Activated CD4-positive, alpha-beta T cell treated with anti-CD3 and anti-CD28 coated beads for 4 hours (primary cell): ENCODE measurements at places on chromosomes 13 and 19.

DNA sequence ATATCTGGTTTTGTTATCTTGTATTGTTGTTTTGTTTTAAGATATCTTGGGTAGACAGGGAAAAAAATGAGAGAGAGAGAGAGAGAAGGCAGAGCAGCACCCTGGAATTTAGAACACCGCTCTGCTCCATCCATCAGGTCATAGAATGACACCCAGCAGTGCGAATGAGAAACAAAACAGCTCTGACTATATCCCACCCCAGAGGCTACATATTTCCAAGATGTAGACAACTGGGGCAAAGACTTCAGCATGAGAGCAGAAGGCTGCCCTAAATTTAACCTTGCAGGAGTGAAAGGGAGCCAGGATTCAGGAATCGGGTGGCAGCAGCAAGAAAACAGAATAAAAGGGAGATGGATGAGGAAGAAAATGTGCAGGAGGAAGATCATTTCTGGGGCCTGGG lies 46.5 kb downstream of the TNFSF13B start:
- no peak for DNase-seq

DNA sequence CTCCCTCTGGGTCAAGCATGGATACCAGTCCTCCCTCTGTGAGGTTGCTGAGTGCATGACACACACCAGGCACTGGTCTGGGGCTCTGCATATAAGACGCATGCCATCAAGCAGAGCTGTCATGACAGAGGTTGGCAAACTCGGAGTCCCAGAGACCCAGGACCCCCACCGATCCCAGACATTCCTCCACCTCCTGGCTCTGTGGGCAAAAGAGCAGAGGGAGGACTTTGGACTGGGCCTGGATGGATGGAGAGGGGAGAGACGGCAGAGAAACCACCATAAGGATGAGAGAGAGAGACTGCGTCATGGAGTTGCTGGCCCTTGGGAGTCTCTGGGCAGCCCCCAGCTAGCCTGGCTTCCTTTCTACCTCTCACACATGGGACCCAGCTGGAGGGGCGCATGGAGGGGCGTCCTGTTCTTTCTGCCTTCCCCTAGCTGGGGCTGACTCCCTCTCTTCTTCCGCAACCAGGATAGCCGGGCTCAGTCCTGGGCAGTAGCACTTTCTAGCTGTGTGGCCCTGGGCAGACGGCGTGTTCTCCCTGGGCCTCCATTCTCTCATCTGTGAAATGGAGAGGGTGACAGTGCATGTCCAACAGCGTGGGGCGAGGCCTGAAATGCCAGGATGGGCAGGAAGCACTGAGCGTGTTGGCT lies 1.6 kb downstream of the HPN start:
- no peak for DNase-seq

GRCh38 chr19:30224689-30225606 lies 147.2 kb upstream of the ZNF536 start:
- no peak for DNase-seq

DNA sequence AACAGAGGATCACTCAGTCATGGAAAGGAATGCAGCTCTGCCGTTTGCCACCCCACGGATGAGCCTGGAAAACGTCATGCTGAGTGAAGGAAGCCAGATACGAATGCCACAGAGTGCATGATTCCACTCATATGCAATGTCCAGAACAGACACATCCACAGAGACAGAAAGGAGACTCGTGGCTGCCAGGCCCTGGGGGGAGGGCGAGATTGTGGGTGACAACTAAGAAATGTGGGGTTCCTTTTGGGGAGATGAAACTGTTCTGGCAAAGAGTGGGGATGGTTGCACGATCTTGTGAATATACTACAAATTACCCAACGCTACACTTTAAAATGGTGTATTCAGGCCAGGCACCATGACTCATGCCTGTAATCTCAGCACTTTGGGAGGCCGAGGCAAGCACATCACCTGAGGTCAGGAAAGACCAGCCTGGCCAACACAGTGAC lies 27.2 kb upstream of the NAPA start:
- no peak for DNase-seq
